Endothelial cell of umbilical vein (primary cell): ENCODE measurements at places on chromosomes 13 and 19. TPM values are rescaled to one million over a fixed set of nuclear protein-coding genes. Genes with fewer than 3 reads are reported as not detected.
A peak's percentile ranks its signal among the peaks of the same experiment; 100 is the strongest.

- DNase-seq: no peak
Measured at GRCh38 chr13:46142776-46143175, 37.9 kb upstream of the CPB2 start.

- no peak for DNase-seq
Measured at GRCh38 chr19:19356901-19357566, 36.4 kb downstream of the MAU2 start.

DNA sequence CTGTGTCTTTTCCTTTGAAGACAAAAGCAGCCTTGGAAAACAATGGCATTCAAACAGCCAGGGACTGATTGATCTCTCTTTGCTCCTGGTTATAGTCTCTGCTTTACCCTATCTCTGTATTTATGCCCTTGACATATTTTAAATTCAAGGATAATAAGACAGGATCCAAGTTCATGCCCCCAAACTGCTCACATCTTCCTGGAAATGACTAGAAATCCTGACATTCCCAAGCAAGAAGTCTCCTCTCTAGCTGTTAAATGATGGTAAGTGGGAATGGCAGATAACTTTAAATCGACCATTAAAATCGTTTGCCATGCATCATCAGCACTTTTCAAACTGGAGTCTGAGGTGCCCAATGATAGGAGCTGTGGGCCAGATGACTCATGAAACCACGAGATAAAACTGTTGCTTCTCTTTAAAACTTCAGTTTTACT is 435.6 kb downstream of the FOXO1 start:
- peak; percentile 74 for DNase-seq

- no peak for DNase-seq
Measured at GRCh38 chr13:89951341-89951740, 1396.1 kb upstream of the MIR17HG start.

- no peak for DNase-seq
Measured at GRCh38 chr19:791567-792305, 5.5 kb upstream of the PTBP1 start.

- DNase-seq: no peak
Measured at GRCh38 chr13:26679411-26680122, 81.0 kb downstream of the GPR12 start.

DNA sequence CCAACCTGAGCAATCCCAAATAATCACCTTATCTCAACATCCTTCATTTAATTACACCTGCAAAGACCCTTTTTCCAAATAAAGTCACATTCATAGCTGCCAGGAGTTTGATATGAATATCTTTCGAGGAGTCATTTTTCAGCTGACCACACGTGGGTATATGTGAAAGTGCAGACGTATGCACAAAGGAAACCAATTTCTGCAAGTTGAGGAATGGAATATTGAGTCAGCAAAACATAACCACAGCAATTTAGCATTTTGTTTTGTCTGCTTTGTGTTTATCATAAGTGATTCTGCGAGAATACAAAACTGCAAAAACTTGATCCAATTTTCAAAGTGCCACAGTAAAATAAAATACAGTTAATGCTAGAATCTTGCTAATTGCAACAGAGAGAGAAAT is 295.9 kb downstream of the SUCLA2 start:
- DNase-seq: no peak

GRCh38 chr19:42242069-42242511 is 312 bp downstream of the GSK3A start:
- DNase-seq: no peak

DNA sequence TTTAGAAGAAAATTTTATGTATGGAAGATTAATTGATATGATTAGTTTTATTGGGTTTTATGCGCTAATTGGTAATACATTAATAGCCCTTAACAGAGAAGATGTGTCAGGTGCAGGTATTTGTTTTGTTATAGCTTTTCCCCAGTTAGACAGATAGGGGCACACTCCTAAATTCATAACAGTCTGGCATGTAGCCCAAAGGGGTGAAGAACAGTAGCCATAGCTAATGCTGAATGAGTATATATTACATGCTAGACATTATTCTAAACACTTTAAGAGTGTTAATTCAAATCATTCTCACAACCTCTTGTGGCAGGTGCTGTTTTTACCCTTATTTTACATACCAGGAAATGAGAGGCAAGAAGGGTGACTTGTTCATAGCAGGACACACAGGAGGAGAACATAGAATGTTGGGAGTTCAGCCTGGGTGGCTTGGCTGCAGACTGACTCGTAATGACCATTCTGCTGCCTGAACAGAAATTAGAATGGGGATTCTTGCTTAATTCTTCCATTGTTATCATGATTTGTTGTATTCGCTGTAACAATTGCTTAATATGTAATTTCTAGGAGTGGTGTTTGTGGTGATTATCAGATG is 20.1 kb downstream of the PCCA start:
- no peak for DNase-seq

DNA sequence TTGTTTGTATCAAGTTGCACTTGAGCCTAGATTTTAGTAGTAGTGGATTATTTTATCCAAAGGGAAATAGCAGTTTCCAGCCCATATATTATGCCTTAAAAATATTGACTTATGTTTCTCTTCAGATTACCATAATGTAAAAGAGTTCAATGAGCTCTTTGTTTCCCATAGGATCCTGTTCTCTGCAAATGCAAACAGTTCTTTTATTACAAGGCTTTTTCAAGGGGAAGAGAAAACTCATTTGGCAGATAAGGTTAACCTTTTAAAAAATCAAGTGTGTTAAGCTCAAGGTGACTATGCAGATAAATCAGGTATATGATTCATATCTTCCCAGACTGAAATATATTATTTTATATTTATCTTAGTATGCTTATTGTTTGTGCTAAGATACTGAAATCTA is 961.2 kb upstream of the SPRY2 start:
- no peak for DNase-seq

DNA sequence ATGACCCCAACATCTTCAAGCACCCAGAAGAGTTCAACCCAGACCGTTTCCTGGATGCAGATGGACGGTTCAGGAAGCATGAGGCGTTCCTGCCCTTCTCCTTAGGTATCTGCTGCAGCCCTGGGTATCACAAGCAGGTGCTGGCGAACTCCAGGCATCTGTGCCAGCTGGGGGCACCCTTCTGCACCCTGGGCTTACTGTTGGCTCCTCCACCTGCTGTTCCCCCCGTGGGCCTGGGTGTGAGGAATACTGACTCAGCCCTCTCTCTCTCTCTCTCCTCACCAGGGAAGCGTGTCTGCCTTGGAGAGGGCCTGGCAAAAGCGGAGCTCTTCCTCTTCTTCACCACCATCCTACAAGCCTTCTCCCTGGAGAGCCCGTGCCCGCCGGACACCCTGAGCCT is 13.0 kb downstream of the CYP2S1 start:
- DNase-seq: no peak

- no peak for DNase-seq
Measured at GRCh38 chr13:90709319-90709718, 638.2 kb upstream of the MIR17HG start.

DNA sequence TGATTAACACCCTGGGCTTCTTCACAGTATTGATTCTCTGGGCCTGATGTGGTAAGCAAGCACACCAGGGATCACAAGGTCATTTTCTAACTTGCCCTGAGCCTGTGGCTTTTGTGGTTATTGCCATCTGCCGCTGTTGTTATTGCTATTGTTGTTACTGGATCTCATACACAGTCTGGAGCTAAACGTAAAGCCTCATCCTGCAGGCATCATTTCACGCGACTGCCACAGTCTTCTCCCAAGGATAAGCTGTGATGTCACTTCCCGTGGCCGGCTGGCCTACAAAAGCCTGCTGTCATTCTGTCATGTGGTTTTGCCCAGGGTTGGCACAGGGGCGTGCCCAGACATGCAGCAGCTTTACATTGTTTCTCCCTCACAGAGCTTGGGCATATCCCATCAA is 154.0 kb upstream of the GPR12 start:
- no peak for DNase-seq

GRCh38 chr19:6481541-6482342 is at the start of gene DENND1C:
Gene DENND1C, minus strand, starts transcription at chr19:6481787. Its CDS starts 92 bp downstream, at chr19:6481695.
- peak; percentile 12 for DNase-seq

GRCh38 chr13:33349288-33349985 is 63.9 kb upstream of the STARD13 start:
- DNase-seq: no peak

DNA sequence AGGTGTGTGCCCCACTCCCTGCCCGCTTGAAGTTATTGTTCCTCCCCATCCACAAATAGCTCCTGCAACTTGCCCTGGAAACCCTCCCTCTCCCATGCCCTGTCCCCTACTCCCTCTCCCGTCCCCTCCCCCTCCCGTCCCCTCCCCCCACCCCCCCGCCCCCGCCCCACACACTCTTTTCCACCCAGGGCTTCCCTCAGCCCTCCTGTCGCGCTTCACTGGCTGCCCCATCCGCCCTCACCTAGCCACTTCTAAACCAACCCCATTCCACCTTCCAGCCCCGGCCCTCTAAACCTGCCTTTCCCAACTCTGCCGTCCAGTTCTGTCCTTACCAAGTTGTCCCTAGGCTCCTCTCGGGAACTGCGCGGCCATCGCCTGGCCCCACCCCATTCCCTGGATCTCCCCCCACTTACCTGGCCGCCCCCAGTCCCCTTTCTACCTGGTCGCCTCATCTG is 993 bp downstream of the RGL3 start:
- no peak for DNase-seq

DNA sequence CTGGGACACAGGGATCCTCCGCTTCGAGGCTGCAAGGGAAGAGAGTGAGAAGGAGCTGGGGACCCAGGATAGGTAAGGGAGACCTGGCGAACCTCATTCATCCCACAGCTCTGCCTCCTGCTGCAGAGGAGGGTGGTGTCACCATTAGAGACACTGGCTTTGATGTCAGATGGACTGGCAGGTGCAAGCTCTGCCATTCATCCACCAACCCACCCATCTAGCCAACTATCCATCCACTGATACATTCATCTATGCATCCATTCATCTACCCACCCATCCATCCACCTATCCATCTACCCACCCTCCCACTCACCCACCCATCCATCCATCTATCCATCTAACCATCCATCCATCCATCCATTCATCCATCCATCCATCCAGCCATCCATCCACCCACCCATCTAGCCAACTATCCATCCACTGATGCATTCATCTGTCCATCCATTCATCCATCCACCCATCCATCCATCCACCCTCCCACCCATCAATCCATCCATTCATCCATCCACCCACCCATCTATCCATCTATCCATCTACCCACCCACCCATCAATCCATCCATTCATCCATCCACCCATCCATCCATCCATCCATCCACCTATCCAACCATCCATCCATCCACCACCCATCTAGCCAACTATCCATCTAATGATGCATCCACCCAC is 5.7 kb downstream of the C19orf33 start:
- no peak for DNase-seq

GRCh38 chr13:109233293-109233692 is 553.1 kb downstream of the IRS2 start:
- DNase-seq: no peak

DNA sequence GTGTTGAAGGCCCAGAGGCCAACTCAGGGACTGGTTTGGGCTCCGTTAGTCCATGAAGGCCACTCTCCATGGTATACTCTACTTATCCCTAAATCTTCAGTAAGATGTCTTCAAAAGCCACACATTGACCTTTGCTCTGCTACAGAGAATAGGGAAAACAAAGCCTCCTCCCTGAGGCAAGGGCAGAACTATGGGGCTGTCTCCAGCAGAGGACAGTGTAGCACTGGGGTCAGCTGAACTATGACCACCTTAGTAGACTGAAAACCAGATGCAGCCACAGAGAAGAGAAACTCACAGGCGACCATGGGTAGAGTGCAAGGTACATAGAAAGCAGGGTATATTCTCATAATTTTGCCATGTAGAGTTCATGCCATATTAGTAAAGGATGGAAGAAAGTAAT is 587.4 kb downstream of the LMO7 start:
- no peak for DNase-seq

GRCh38 chr19:3670796-3671679 is 29.2 kb downstream of the PIP5K1C start:
- peak; percentile 84 for DNase-seq

- no peak for DNase-seq
Measured at GRCh38 chr13:105863300-105863920, 672.1 kb downstream of the EFNB2 start.

GRCh38 chr19:13210339-13210775 is 60.1 kb downstream of the IER2 start:
- no peak for DNase-seq

GRCh38 chr13:43446126-43446525 is 340.6 kb downstream of the ENOX1 start:
- DNase-seq: no peak

DNA sequence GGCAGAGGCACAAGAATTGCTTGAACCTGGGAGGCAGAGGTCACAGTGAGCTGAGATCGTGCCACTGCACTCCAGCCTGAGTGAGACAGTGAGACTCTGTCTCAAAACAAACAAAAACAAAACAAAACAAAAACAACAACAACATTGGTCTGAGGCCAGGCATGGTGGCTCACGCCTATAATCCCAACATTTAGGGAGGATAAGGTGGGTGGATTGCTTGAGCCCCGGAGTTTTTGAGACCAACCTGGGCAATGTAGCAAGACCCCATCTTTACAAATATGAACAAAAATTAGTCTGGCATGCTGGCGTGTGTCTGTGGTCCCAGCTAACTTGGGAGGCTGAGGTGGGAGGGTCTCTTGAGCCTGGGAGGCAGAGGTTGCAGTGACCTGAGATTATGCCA is 16.0 kb upstream of the NWD1 start:
- no peak for DNase-seq

GRCh38 chr19:7742991-7743390 is 4.3 kb downstream of the CD209 start:
- DNase-seq: no peak

GRCh38 chr19:7869910-7870511 is 4.2 kb downstream of the PRR36 start:
- DNase-seq: peak; percentile 33

GRCh38 chr19:3131168-3131567 is 4.7 kb upstream of the GNA15 start:
- DNase-seq: no peak

DNA sequence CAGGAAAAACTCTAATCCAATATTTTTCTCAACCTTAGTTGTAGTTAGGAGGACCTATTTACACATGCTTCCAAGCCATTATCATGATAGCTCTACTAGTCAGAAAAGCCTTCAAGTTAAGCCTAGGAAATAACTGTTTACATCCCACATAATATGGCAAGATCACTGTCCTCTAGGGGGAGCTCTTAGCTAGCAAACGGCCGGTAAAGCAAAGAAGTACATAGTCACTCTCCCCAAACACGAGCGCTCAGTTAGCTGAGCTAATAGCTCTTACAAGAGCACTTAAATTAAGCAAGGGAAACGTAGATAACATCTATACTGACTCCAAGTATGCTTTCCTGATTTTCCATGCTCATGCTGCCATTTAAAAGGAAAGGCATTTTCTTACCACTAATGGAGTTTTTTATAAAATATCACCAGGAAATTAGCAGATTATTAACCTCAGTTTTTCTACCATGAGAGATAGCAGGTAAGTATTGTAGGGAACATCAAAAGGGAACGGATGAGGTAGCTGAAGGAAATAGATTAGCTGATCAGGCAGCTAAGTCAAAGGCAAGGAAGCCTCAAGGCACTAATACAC is 100.6 kb upstream of the PABPC3 start:
- DNase-seq: peak; percentile 68

The SBK2 gene
- total RNA-seq: not detected in 2 replicates

The NTF4 gene
- not detected in 2 replicates for total RNA-seq

The ZNF776 gene
- total RNA-seq: 12.1 and 13.1 TPM in 2 replicates

The MCEMP1 gene
- total RNA-seq: not detected in 2 replicates

The IZUMO2 gene
- not detected in 2 replicates for total RNA-seq

The ZNF222 gene
- total RNA-seq: 4.7 and 5.2 TPM in 2 replicates

The HCN2 gene
- total RNA-seq: 0.37 and 0.53 TPM in 2 replicates

The CEACAM3 gene
- not detected in 2 replicates for total RNA-seq

The USE1 gene
- total RNA-seq: 21.2 and 21.3 TPM in 2 replicates

The NCLN gene
- 96.2 and 102 TPM in 2 replicates for total RNA-seq

The S1PR4 gene
- 1.7 and 2.2 TPM in 2 replicates for total RNA-seq

The OR7D2 gene
- not detected in 2 replicates for total RNA-seq

The FCAR gene
- not detected in 2 replicates for total RNA-seq

The ZNF682 gene
- total RNA-seq: 3.4 TPM in 2 replicates
